IMR-90 (cell line): ENCODE measurements at places on chromosomes 7 and 10. TPM values are rescaled to one million over a fixed set of nuclear protein-coding genes. Genes with fewer than 3 reads are reported as not detected.
A peak's percentile ranks its signal among the peaks of the same experiment; 100 is the strongest.

GRCh38 chr10:131683281-131683861 is 217.4 kb upstream of the PPP2R2D start:
- DNase-seq = no peak
- H3K27ac ChIP-seq = no peak overlapping the region
- H3K4me1 ChIP-seq = no peaks in the 10 kb centered on the region
- no peaks in the 10 kb centered on the region for H3K36me3 ChIP-seq

- H3K36me3 ChIP-seq = no peaks in the 10 kb centered on the region
- H3K27ac ChIP-seq = no peak overlapping the region
- H3K27me3 ChIP-seq = no peaks in the 10 kb centered on the region
Measured at GRCh38 chr10:50439806-50440205, 183.9 kb downstream of the SGMS1 start.

DNA sequence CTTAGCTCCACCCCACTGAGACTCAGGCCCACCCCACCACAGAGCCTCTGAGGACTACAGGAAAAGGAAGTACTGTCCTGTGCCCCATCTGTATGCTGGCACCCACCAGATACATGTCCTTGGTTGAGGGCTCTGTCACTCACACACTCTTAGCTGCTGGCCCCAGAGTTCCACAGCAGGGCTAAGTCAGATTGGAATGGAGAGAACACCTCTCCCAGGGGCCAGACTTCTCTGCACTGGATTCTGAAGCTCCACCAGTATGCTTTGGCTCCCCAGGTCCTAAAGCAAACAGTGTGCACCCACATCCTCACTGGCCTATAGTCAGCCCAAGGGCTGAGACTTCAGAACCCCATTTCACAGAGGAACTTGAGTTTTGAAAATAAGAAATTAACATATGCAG is 103.2 kb upstream of the PPP2R2D start:
- no peaks in the 10 kb centered on the region for H3K4me1 ChIP-seq
- H3K36me3 ChIP-seq = no peaks in the 10 kb centered on the region
- no peak overlapping the region for H3K27ac ChIP-seq
- H3K4me3 ChIP-seq = no peak overlapping the region
- no peak for DNase-seq

DNA sequence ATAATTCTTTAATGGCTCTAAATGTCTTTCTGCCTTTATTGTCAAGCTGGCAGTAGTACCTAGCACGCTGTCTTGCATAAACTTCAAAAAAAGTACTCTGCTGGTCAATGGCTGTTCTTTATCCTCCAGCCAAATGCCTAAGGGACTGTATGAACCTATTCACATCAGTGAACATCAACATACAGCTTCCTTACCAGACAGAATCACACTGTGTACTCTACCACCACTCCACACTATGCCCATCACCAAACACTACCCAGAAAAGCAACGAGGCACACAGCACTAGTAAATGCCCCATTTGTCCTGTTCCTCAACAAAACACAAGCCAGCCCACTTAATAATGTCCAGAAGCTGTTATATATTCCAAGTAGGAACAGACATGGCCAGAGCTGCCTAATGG is 127.5 kb downstream of the SGMS1 start:
- H3K4me3 ChIP-seq = no peak overlapping the region
- no peaks in the 10 kb centered on the region for H3K36me3 ChIP-seq
- H3K27ac ChIP-seq = no peak overlapping the region
- no peaks in the 10 kb centered on the region for H3K27me3 ChIP-seq

The INTS1 gene
- total RNA-seq = 9.3 and 10.0 TPM in 2 replicates

DNA sequence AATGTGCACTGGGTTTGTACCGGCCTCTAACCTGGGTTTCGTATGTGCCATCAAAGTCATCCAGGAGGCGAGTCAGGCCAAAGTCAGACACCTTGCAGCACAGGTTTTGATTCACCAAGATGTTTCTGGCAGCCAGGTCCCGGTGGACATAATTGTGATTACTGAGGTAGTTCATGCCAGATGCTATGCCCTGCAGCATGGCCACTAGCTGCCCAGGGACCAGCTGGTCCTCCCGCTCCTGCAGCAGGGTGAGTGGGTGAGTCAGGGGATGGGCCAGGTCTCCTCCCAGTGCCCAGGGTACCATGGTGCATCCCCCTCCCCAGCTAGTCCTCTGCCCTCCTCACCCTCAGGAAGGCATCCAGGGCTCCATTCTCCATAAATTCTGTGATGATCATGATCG is 13.6 kb downstream of the ZYX start:
- peaks cover 32% of the 10 kb centered on the region for H3K4me1 ChIP-seq
- H3K4me3 ChIP-seq = no peak overlapping the region
- H3K27me3 ChIP-seq = peaks cover 3% of the 10 kb centered on the region; the same call in 1 of the 2 replicates

- no peak overlapping the region for H3K4me3 ChIP-seq
- H3K27me3 ChIP-seq = no peaks in the 10 kb centered on the region
- H3K36me3 ChIP-seq = no peaks in the 10 kb centered on the region
- H3K4me1 ChIP-seq = peaks cover 15% of the 10 kb centered on the region
Measured at GRCh38 chr7:129958643-129959470, 6.1 kb upstream of the UBE2H start.

The VWA2 gene
- total RNA-seq = not detected in 2 replicates

The NEUROG3 gene
- total RNA-seq = not detected in 2 replicates

DNA sequence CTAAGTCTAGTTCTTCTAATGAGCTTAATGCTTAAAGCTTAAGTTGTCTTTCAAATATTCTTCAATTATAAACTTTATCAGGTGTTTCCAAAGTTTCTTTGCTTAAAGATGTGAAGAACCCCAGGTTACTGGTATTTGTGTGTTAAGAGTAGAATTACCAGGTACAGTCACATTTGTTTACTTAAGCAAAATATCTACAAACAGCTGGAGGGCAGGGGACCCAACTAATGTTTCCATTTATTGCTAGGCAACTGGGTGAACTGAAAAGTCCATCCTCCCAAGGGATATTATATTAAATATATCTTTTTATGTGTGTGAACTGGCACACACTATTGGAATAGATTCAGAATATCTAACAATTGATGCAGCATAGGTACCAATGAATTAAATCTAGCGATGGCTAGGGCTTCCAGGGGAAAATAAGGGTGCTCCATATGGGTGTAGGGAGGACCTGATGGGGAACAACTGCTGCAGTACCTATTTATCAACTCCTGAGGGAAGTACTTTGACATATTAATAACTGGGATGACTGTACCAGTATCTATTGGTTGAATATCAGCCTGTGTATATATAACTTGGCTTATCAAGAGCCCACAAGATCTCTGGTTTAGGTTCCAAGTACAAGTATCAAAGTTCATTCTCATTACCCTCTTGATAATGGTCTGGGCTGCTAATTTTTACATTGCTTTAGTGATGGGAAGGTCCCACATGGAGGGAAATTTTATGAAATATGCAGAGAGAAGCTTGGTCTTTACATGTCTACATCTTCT is 10.3 kb upstream of the AGR3 start:
- H3K4me1 ChIP-seq = no peaks in the 10 kb centered on the region

DNA sequence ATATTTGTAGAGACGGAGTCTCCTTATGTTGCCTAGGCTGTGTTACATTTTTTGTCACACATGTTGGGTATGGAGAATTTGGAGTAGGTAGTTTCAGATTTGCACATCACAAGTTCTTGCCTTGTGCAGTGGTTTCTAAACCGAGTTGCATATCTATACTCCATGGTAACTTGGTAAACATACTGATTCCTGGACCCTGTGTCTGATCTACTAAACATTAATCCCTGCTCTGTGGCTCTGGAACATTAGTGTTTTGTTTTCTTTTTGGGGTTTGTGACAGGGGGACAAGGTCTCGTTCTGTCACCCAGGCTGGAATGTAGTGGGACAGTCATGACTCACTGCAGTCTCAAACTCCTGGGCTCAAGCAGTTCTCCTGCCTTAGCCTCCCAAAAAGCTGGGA is 24.7 kb downstream of the AUTS2 start:
- H3K27me3 ChIP-seq = no peaks in the 10 kb centered on the region
- H3K4me1 ChIP-seq = no peaks in the 10 kb centered on the region
- H3K27ac ChIP-seq = no peak overlapping the region
- no peaks in the 10 kb centered on the region for H3K36me3 ChIP-seq

The ATP6V1F gene
- 61.1 and 104 TPM in 2 replicates for total RNA-seq

- no peak overlapping the region for H3K4me3 ChIP-seq
- DNase-seq = no peak
- no peaks in the 10 kb centered on the region for H3K4me1 ChIP-seq
- no peak overlapping the region for H3K27ac ChIP-seq
- H3K27me3 ChIP-seq = peaks cover 15% of the 10 kb centered on the region; the same call in 1 of the 2 replicates
Measured at GRCh38 chr10:43209074-43209455, 57.8 kb downstream of the RASGEF1A start.

- DNase-seq = no peak
- no peak overlapping the region for H3K27ac ChIP-seq
- no peaks in the 10 kb centered on the region for H3K36me3 ChIP-seq
- H3K4me1 ChIP-seq = no peaks in the 10 kb centered on the region
- H3K27me3 ChIP-seq = peaks cover 30% of the 10 kb centered on the region
Measured at GRCh38 chr10:97854743-97855142, 5.1 kb downstream of the GOLGA7B start.

The HYAL4 gene
- total RNA-seq = not detected in 2 replicates

DNA sequence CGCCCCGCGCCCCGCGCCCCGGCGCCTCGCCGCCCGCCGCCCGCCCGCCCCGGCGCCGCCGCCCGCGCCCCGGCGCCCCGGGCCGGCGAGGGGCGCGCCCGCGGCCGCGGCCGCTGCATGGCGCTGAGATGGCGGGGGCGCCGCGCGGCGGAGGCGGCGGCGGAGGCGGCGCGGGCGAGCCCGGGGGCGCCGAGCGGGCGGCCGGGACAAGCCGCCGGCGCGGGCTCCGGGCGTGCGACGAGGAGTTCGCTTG is 174 bp downstream of the ADCY1 start:
- no peaks in the 10 kb centered on the region for H3K36me3 ChIP-seq
- peaks cover 59% of the 10 kb centered on the region for H3K27me3 ChIP-seq
- H3K27ac ChIP-seq = no peak overlapping the region
- H3K4me3 ChIP-seq = peak overlapping the region; percentile 13; the same call in 1 of the 2 replicates
- DNase-seq = no peak
- peaks cover 2% of the 10 kb centered on the region; the same call in 1 of the 2 replicates for H3K4me1 ChIP-seq

DNA sequence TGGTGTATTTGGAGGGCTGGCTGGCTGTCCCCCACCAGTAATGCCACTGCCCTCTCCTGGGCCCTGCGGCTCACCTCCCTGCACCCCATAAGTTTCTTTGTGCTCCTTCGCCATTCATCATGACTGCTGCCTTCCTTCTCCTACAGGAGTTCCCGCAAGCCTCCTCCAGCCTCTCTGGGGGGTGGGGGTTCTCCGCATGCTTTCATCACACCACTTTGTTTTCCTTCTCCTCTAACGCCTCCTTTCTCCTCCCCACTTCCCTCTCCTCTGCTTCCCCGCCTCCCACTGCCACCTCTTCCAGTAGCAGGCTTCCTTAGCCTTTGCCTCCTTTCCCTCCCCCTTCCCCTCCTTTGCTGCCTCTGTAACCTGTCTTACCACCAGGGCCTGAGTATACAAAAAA is 58.1 kb downstream of the PAX2 start:
- no peak overlapping the region for H3K4me3 ChIP-seq
- DNase-seq = no peak
- no peak overlapping the region for H3K27ac ChIP-seq
- no peaks in the 10 kb centered on the region for H3K36me3 ChIP-seq
- no peaks in the 10 kb centered on the region for H3K4me1 ChIP-seq

DNA sequence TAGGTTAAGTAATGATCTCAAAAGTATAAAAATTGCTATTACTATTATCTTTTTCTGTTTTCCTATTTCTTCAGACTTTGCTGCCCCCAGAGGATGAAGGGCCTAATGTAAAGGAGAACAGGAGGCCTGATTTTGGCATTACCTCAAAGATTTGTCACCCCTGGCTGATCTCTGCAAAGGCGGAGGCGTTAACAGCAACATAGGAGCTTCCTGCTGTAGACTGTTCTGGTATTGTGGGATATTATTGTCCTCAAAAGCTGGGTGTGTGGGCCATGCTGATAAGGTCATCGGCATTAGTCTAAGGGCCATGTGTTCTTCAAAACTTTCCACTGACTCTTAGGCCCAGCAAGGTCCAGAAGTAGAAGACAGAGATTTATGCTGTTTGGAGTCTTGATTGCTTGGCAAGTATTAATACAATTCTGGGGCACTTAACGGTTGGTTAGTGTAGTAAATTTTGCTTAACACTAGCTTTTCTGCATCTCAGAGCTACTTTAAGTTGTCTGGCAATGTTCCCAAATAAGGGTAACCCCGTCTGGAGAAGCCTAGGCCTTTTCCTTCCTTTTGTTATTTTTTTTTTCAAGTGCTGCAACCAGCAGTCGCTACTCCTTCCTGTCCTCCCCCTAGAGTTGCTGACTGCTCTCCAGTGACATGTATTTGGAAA is 14.0 kb upstream of the ENTPD1 start:
- no peaks in the 10 kb centered on the region for H3K36me3 ChIP-seq
- H3K4me1 ChIP-seq = peaks cover 2% of the 10 kb centered on the region
- no peaks in the 10 kb centered on the region for H3K27me3 ChIP-seq
